NCI-H526 treated with DMSO at 0.1 percent for 48 hours (cell line): ENCODE measurements at places on chromosomes 7 and 10.

DNA sequence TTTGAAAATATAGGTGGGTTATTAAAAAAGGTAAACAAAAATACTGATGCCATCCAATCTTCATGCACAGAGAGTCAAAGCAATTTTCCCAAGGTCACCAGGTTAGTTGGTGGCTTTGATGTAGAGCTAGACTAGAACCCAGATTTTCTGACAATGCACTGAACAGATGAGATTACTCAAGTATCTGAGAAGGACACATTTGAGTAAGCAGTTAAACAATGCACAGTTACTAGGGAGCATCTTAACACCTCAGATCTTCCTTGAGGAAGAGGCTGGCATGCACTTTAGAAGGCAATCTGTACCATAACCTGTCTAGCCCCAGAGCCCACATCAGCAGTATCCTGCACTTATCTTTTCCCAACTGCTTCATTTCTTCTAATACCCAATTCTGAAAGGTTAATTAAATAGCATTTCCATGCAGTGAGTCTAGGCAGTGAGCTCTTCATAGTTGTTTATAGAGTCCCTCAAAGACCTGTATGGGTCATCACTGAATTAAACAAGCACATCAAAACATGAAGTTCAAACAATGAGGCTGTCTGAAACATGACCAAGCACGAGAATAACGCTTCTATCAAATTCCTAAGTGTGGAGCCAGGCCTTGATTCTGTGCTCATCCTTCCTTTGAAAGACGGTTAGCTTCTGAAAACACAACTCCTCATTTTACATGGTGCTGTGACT, 38.2 kb upstream of the ANK3 start:
- no peak for DNase-seq

GRCh38 chr10:66625709-66626590, 299.9 kb upstream of the LRRTM3 start:
- no peak for DNase-seq

- no peak for DNase-seq
Observed at GRCh38 chr7:100400656-100401055, 27.4 kb downstream of the PILRA start.

DNA sequence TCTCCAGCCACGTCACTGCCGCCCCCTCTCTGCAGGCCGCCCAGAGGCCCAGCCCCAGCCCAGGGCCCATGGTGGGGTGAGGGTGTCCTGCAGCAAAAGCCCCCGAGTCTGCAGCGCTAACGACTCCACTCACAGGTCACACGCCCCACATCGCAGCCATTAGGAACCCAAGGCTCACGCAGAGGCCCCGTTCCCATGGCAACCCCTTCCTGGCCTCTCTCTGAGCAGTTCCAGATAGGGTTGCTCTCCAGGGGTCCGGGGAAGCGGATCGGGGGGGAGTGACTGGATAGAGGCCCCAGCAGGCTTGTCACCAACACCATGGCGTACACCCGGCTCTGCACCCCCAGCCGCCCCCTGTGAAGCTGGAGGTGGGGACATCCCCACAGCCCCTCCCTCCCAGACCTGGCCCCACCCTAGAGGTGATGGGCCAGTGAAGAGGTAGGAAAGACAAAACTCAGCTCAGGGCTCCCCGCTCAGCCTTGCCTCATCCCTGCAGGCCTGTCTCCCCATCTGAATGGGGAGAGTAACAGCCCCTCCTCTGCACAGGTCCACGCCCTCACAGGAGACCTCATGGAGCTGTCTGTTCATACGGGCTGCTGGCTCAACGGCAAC, 41.2 kb downstream of the TNRC18 start:
- no peak for DNase-seq

GRCh38 chr7:141320287-141320686, 230.9 kb upstream of the AGK start:
- DNase-seq: no peak

- no peak for DNase-seq
Observed at GRCh38 chr10:25125201-25125611, 49.6 kb upstream of the GPR158 start.

GRCh38 chr10:21171197-21171935, 274.3 kb upstream of the NEBL start:
- no peak for DNase-seq

DNA sequence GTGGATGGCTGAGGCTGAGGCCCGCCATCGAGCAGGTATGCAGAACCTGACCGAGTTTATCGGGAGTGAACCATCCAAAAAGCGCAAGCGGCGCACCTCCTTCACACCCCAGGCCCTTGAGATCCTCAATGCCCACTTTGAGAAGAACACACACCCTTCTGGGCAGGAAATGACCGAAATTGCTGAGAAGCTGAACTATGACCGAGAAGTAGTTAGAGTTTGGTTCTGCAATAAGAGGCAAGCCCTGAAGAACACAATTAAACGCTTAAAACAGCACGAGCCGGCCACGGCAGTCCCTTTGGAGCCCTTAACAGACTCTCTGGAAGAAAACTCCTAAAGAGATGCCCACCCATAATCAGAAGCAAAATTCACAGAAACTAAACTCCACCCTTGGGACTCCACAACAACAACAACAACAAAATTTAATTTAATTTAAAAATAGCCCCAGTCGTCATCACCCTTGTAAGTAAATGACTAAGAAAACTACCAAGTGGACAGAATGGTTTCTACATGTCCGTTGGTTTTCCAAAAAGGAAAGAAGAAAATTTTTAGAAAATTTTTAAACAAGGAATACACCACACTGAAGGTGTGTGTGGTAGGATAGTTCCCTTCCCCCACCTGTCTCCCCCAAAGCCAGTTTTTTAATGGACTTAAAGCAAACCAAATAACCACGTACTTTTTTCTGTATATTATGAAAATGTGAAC, 101.7 kb upstream of the YAE1 start:
- no peak for DNase-seq

GRCh38 chr10:78375854-78376785, 342.5 kb downstream of the RPS24 start:
- DNase-seq: no peak

DNA sequence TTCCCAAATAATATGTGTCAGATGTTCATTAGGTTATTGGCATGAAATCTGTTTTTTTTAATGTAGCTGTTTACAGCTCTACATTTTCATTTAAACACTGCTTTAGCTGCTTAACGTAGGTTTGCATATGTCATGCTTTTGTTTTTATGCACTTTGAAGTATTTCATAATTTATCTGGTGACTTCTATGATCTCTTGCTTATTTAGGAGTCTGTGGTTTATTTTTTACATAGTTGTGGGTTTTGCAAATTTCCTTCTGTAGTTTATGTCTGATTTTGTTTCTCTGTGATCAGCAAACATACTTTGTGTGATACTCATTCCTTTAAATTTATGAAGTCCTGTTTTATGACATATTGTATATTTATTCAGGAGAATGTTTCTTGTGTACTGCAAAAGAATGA, 606.5 kb upstream of the PFKP start:
- DNase-seq: no peak

DNA sequence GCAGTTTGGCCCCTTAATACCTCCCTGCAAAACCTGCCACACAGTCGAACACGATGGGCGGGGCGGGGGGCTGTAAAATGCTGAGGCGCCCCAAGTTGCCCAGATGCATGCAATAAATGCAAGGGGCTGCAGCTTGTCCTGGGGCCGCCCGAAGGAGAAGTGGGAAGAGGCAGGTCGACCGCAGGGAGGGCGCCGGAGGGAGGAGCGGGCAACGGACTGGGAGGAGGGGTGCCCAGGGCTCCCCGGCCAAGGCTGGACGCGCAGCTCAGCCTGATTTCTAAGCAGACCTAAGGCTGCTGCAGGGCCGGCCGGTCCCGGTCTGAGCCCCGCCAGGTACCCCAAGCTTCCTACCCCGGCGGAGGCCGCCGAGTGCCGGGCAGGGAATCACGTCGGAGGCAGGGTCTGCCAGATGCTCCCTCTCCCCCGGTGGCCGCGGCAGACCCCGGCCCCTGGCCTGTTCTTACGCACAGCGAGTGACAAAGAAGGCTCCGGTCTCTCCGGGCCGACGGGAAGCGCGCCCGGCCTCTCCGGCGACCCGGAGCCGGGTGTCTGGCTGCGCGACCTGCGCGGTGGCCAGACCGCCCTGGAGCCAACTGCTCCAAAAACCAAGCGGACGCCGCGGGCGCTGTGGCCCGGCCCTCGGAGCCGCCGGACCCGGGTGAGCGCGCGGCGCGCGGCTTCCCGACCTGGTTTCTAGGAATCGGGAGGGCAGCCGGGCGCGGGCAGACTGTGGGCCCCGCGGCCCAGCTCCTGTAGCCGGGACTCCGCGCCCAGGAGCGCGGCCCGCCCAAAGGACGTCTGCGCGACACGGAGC, 744 bp upstream of the EBF3 start:
- no peak for DNase-seq
